Activated CD8-positive, alpha-beta memory T cell treated with anti-CD3 and anti-CD28 coated beads for 48 hours (primary cell): ENCODE measurements at places on chromosomes 5 and 9.

- no peak for DNase-seq
Measured at GRCh38 chr5:172816925-172817562, 17.0 kb upstream of the ERGIC1 start.

DNA sequence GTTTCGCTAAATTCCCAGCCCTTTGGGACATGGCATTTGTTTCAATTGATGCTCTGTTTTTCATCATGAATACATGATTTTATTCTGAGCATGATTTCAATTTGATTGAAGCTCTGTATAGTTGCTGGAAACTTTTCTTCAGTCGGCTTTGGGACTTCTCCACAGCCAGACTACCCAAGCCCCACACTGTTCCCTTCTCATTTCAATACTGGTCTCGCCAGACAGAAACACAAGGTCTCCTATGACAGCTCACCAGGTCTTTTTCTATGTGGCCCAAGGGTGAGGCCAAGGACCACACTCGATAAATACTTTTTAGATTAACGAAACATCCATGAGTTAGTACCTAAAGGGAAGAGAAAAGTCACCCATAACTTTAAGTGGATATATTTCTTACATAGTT is 132.2 kb downstream of the ARL15 start:
- DNase-seq = no peak

DNA sequence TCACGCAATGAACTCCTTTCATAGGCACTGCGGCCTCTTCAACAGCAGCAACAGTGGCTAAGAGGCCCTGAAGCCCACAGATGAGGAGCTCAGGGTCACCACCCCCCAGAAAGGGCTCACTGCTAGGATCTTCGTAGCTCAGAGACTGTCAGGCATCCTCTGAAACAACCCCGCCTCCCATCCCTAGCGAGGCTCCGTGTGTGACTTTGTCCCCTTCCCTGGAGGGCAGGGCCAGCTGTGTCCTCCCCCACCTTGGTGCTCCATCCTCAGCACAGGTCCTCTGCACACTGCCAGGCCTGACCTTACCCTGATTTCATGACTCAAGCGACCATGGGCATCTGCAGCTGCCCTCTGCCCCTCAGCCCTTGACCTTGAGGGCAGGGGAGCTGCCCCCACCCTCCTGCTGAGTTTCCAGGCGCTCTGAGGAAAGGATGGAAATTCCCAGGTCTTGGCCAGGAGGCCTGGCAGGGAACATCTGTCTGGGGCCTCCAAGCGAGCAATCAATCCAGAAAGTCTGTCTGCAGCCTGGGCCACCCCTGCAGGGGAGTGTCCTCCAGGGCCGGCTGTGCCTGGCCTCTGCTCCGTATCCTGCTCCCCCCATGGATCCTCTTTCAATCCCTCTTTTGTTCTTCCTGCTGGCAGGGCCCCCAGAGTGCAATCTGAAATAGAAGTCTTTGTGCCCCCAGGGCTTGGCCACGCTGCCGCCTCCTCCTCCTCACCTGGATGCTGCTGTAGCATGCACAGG is 6.8 kb upstream of the IRX4 start:
- no peak for DNase-seq

DNA sequence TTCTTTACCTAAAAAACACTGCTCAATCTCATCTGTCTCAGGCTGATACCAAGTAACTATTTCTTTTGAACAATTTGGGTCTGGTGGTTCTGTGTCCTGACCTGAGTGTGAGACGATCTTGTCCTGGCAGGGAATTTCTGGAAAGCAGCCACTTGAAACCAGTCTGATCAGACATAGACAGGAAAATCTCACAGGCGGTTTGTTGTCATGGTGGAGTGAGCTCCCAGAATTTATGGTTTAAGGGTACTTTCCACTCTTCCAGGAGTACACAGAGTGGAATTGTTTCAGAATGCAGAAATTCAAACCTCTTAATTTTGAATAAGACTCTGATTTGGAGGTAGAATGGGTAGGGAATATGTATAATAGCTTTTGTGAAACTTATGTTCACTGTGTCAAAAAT is 268.2 kb downstream of the ISL1 start:
- no peak for DNase-seq

GRCh38 chr5:151880324-151880723 is 44.3 kb downstream of the GLRA1 start:
- DNase-seq = no peak

GRCh38 chr5:41559184-41559583 is 48.8 kb upstream of the PLCXD3 start:
- DNase-seq = no peak

DNA sequence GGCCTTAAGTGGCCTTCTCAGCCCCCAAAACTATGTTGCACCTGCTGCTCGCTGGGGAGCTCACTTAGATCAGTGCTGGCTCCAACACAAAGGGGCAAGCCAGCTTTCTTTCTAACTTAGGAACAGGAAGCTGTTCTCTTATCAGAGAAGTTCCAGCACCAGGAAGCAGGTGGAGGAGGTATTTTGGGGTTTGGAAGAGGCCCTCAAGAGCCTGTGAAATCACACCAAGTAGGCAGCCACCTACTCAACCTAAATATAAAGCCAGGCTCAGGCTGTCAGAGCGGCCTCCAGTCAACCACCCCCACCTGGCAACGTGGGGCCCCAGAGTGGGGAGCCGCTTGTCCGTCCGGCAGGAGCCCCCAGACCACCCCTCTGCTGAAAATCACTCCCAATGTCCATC is 152.8 kb downstream of the OLFM1 start:
- DNase-seq = no peak

DNA sequence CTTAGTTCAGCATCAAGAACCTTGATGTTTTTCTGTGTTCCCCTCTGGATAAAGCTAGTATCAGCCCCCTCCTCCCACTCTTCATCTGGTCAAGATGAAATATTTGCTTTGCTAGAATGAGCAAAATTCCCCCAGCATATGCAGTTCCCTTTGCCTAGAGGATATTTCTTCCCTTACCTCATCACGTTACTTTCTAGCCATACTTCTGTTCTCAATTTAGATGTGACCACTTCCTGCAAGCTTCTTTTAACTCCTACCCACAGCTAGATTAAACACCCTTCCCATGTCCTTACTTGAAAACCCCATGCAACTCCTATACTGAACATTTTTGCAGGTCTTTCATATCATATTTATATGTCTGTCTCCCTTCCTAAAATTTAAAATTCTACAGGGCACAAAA is 178.9 kb upstream of the TUSC1 start:
- no peak for DNase-seq

- DNase-seq = no peak
Measured at GRCh38 chr5:137596941-137597340, 97.8 kb upstream of the SPOCK1 start.

DNA sequence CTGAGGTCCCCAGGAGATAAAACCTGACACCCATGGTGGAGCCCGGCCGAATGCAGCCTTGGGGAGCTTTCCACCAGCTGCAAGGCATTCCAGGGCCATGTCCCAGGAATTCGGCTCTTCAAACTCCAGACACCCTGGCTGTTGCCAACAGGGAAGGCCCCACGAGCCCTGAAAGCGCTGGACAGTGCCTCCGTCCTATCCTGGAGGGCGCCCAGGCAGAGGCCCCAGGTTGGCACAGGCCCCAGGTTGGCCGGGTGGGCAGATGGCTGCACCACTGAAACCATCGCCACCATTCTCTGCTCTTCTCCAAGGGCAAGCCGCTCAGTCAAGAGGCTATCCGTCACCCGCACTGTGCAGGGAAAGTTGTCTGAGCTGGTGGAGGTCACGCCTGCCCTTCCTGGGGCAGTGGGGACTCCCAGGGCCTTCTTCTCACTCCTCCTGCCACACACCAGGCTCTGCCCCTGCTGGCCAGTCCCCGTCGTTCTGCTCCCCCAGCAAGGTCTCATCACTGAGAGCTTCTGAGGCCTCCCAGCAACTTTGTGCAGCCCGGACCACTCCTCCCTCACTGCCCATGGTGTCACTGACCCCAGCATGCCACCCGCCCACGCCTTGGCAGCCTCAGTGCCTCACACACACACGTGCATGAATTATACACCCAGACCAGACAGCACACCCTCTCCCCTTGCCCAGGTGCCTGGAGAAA is 21.2 kb downstream of the SLC6A3 start:
- DNase-seq = no peak

GRCh38 chr5:6048746-6049145 is 329.6 kb downstream of the MED10 start:
- DNase-seq = no peak

GRCh38 chr5:16564248-16564867 is 52.4 kb downstream of the RETREG1 start:
- no peak for DNase-seq

DNA sequence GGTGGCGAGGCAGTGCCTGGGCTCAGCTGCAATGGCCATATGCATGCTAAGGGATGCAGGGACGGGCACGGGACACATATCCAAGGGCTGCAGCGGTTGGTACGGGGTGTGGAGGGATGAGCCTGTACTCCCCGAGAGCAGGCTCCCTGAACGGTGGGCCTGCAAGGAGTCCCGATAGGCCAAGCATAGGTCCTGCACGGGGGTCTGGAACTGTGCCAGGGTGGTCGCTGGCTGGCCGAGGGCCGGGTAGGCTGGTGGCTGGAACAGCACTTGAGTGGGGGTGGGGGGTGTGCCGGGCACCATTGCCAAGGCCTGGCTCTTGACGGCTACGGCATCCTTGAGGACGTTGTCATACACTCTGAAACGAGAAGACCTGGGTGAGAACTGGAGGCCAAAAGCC is 24.1 kb downstream of the FABP6 start:
- no peak for DNase-seq

GRCh38 chr5:144284931-144285502 is 114.3 kb downstream of the KCTD16 start:
- DNase-seq = no peak

- no peak for DNase-seq
Measured at GRCh38 chr9:28750136-28750535, 1176.9 kb upstream of the C9orf72 start.

DNA sequence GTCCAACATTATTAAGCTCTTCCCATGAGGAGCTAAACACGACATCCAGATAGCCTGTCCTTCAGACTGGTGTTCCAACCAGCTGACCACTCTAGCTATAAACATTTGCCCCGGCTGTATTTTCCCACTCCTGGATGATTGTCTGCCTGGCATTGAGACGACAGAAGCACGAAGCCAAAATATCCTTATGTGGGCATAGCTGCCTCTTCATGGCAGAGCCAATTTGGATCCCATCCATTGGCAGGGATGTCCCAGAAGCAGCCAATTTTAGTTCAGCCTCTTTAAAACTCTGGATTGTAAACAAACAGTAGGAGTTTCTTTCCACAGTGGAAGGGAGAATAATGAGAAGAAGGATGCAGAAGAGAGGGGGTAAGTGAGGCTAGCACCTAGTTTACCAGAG is 507.6 kb downstream of the CETN3 start:
- no peak for DNase-seq

GRCh38 chr9:109013679-109014607 is 644 bp upstream of the CTNNAL1 start:
- DNase-seq = no peak

DNA sequence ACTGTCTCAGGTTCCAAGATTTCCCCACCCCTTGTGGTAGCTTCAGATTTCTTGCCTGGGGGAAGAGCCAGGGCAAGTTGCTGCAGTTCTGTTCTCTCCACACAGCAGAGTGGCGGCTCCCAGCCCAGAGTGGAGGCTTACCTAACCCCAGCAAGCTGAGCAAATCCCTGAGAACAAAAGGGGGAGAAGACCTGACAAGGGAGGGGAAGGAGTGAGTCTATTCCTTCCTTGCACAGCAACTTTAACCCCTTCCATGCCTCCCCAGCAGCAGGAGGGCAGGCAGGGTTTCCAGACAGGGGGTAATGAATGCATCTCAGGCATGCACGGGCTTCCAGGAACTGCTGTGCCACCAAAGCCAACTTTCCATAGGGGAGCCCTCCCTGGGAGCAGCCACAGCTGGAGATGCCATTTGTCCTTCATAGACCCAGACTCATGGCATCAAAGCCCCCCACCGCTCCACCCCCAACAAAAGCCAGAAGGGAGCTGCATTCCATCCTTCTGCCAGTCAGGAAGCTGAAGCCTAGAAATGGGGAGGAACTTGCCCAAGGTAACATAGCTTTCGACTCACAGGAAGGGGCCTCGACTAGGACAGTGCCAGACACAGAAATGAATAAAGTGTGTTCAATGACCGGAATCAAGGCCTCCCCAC is 28.8 kb upstream of the FAT2 start:
- DNase-seq = no peak

DNA sequence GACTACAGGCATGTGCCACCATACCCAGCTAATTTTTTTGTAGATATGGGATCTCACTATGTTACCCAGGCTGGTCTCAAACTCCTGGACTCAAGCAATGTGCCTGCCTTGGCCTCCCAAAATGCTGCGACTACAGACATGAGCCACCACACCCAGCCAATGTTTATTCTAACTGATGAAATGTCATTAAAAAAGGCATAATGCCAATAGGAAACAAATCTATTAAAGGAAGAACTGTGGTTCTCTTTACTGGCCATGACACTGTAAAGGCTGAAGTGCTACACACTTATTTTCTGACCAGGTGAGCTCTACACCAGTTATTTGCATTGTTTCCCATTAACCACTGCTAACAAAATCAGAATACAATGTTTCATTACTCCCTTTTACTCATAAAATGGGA is 106.0 kb downstream of the STRBP start:
- DNase-seq = no peak

DNA sequence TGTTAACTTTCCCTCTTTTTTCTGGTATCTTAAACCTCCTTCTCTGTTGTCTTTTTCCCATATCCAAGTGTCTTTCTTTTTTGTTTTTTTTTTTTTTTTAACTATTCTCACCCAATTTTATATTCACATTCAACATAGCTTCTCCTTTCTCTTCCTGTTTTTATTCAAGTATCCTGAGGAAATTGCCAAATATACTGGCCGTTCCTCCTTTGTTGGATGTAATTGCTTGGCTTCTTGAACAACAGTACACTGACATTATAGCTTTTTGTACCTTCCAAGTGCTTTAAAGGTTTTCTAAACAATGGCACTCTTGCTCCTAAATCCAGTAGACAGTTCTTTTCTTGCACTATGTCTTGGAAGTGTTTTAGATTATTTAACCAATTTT is 1146.8 kb downstream of the MAT2B start:
- DNase-seq = no peak

GRCh38 chr5:95219411-95219810 is 65.5 kb downstream of the MCTP1 start:
- no peak for DNase-seq

DNA sequence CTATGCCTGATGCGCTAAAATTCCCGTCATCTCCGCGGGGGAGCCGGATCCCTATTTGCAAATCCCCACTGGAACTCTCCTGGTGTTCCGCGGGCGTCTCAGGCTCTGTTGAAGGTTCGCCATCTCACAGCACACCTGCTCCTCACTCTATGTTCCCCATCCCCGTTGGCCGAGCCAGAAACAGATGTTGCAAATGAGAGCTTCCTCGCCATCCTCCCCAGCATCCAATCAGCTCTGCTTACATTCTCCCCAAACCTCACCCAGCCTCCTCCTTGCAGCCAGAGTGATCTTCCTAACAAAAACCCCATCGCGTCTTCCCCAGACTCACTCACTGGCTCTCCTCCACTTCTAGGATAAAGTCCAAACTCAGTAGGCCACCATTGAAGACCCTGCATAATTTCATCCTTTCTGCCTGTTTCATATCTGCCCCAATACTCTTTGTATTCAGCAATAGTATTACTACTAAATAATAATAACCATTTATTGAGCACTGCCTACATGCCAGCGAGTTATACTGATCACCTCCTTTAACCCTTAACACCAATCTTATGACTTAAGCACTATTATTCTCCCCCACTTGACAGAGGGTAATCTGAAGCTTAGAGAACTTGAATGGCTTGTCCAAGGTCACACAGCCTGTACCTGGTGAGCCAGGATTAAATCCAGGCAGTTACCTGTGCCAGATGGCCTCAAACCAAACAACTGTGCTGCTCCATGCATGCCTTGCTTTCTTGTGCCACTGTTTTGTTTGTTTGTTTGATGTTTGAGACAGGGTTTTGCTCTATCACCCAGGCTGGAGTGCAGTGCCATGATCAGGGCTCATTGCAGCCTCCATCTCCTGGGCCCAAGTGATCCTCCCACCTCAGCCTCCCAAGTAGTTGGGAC is 14.0 kb downstream of the AQP7 start:
- DNase-seq = no peak
